CD4-positive, alpha-beta T cell treated with Interleukin-12 subunit alpha and Interleukin-12 subunit beta, for 1 hour (primary cell): ENCODE measurements at places on chromosomes 16 and 17.

DNA sequence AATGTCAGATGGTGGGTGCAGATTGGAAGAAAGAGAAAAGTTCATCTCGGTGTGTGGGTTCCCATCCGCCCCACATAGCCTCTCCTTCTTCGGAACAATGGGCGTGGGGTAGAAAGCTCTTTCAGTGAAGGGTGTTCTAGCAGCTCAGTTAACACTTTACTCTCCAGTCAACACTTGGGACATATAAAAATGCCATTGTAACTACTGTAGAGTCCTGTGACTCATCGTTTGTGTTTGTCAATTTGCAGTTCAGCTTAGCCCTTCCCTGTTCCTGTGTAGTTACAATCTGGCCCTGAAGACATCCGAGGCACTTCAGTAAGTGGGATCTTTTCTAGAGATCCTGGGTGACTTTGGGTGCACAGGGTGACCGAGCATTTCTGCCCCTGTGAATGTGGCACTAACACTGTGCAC lies 11.5 kb upstream of the CLEC18C start:
- DNase-seq: no peak

- no peak for DNase-seq
Measured at GRCh38 chr17:58318627-58319172, 9.9 kb downstream of the TSPOAP1 start.

GRCh38 chr17:42182927-42183734 lies 2.1 kb downstream of the HCRT start:
- DNase-seq: no peak

DNA sequence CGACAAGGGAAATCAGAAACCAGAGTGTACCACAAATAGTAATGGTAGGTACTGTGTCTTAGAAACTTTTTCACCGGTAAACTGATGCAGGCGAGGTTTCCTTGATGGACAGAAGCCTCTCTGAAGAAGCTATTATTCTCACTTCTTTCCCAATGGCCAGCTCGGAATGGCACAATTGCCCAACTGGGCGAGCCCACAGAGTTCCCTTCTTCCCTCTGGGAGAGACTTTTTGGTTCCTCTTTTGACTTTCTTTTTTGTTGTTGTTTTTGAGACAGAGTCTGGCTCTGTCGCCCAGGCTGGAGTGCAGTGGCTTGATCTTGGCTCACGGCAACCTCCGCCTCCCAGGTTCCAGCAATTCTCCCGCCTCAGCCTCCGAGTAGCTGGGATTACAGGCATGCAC lies 16.9 kb downstream of the SLC43A2 start:
- no peak for DNase-seq

- no peak for DNase-seq
Measured at GRCh38 chr16:10760858-10761257, 17.2 kb downstream of the NUBP1 start.

DNA sequence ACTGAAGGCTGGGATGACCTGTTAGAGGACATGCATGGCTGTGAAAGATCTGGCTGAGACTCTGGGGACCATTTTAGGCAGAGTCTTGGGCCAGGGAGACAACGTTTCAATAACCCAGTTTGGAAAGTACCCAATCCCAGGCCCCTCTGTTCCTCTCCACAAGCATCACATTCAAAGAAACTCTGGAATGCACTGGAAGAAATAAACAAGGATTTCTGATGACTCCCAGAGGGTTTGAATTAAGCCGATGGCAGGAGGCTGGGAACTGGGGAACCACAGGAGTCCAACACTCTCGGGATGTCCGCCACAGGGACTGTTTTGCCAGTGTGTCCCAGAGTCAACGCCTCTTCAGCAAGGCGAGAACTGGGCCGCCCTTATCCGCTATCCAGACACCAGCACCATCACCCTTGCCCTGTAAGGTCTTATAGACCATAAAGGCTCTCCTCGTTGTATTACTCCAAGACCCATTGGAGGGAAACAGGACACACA lies 3.3 kb downstream of the PMP22 start:
- no peak for DNase-seq

DNA sequence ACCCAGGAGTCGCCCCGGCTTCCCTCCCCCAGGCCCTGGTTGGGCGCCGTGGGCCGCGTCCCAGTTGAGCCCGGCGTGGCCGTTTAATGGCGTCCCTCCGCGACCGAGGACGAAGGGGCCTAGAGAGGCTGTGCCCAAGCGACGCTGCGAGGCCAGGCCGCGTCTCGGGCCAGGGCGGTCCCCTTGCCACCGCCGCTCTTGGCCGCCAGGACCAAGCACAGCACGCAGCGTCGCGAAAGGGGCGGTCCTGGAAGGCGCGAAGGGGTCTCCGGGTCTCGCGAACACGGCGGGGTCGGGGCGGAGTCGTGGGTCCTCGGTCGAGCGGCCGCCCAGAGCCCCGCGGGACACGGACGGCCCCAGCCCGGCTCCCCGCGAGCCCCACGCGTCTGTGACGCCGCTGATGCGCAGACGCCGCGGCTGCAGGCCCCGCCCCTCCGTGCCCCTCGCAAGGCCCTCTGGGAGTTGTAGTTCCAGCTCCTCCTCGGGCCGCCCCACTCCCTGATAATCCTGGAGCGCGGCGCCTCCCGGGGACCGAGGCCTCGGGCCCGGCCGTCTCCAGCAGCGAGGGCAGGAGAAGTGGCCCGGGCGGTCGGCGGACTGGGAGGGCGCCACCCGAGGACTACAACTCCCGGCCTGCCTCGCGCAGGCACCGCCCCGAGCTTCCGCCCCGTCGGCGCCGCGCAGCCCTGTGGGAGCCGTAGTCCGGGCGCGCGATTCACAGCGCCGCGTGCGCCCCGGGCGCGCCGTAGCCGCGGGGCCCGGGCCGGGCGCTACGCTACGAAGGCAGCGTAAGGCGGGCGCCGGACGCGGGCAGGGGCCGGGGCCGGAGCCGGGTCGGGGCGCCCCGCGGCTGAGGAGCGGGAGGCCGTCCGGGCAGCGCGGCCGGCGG lies at the start of gene CAPN15:
TSS of gene CAPN15 (plus strand) at position 698 of the 889 bp plus-strand sequence. CDS start 19,127 bp downstream, outside the sequence.
- DNase-seq: peak; percentile 88

- no peak for DNase-seq
Measured at GRCh38 chr17:2158396-2158780, 103.5 kb downstream of the HIC1 start.

DNA sequence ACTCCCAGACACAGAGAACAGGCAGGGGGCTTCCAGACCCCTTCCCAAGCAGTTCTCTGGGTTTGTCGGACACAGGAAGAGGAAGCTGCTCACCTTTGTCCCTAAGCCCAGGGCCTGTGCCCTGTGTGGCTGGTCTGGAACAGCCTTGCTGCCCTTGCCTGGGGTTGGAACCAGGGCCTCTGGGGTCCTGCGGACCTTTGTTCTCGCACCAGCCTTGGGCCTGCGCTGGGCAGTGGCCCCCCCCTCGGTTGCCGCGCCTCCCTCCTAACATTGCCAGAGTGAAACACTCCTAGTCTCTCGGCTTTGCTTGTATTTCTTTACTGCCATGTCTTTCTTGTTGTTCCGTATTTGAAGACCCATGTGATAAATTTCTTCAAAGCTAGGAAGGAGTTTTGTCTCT lies 8.5 kb upstream of the IL17C start:
- no peak for DNase-seq

DNA sequence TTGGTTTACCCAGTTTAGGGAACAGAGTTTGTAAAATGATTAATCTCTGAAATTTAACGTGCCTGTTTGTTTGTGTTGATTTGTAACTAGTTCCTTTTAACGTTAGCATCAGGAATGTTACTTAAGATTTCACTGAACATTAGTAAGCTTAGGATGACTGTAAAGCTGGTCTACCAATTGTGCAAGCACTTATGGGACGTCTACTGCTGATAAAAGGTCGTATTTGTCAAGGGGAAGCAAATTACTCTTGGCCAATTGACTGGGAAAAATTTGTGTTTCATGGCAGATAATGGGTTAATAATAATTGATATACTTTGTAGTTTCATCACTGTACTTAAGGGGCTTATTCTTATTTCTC lies 11.8 kb downstream of the METTL9 start:
- DNase-seq: no peak

DNA sequence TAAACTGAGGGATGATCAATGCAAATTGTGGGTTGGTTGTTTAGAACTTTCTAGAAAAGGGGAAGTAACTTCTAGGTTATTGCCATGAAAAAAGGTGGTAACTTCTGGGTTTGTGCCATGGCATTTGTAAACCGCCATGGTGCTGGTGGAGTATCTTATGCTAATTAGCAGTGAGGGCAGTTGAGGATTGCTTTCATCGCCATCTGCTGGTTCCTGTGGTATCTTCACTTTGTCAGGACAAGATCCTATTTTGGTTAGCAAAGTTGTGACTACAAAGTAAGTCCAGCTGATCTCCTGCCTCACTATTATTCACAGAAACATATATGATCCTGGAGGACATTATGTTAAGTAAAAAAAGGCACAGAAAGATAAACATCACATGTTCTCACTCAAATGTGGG lies 1332.3 kb downstream of the CDH11 start:
- DNase-seq: no peak

GRCh38 chr17:30232824-30233427 lies 2.6 kb downstream of the SLC6A4 start:
- no peak for DNase-seq

DNA sequence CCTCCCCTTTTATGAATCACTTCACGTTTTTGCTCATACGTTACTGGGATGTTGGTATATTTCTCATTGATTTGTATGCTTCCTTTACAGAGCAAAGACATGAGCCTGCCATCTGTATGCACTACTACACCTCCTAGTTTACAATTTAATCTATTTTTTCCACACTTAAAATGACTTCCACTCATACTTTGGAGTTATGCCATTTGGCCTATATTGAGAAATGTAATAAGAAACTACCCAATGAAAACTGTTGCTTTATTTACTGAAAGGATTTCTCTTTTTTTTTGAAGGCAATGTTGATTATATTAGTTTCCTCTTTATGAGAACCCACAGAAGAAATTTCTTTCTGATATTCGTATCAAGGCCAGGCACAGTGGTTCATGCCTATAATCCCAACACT lies 43.1 kb downstream of the DUSP14 start:
- no peak for DNase-seq

- DNase-seq: no peak
Measured at GRCh38 chr16:78655331-78656113, 556.1 kb downstream of the WWOX start.

DNA sequence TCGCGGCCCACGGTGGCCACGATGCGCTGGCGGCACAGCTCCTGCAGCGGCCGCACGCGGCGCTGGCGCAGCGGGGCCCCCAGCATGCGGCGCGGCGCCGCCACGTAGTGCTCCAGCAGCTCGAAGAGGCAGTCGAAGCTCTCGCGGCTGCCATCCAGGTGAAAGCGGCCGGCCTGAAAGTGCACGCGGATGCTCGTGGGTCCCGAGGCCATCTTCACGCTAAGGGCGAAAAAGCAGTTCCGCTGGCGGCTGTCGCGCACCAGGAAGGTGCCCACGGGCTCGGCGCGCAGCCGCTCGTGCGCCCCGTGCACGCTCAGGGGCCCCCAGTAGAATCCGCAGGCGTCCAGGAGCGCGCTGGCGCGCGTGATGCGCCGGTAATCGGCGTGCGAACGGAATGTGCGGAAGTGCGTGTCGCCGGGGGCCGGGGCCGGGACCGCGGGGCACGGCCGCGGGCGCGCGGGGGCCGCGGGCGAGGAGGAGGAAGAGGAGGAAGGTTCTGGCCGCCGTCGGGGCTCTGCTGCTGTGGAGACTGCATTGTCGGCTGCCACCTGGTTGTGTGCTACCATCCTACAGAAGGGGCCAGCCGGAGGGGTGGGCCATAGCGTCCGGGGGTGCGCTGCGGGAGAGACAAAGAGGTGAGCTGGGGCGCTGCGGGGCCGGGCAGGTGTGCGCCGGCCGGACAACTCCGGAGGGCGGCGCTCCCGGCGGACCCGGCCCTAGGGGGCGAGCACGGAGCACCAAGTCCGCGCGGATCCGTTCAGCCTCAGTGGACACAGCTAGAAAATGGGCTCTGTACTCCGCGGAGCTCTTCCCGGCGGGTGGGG lies 879 bp downstream of the SOCS1 start:
- peak; percentile 65 for DNase-seq

- DNase-seq: no peak
Measured at GRCh38 chr17:71937914-71938313, 182.9 kb upstream of the SOX9 start.

GRCh38 chr17:44828919-44829522 lies 1.1 kb downstream of the GJC1 start:
- DNase-seq: peak; percentile 9

- DNase-seq: no peak
Measured at GRCh38 chr16:74296104-74296431, 546 bp upstream of the PSMD7 start.

DNA sequence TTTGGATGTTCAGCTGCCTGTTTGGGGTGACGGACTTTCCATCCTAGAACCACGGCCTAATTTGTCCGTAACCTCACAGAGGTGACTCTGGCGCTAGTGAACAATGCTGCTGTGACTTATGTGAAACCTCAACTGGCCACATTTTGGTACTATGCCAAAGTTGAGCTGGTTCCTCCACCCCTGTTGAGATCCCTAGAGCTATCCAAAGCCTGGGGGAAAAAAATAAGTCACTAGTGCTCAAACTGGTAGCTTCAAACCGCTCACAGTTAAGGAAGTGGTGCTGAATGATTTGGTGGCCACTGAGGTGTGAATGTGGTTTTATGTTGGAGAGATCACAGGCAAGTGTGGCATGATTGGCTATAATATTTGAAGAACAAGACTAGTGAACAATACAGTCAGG lies 11.3 kb upstream of the TUBG2 start:
- DNase-seq: no peak

DNA sequence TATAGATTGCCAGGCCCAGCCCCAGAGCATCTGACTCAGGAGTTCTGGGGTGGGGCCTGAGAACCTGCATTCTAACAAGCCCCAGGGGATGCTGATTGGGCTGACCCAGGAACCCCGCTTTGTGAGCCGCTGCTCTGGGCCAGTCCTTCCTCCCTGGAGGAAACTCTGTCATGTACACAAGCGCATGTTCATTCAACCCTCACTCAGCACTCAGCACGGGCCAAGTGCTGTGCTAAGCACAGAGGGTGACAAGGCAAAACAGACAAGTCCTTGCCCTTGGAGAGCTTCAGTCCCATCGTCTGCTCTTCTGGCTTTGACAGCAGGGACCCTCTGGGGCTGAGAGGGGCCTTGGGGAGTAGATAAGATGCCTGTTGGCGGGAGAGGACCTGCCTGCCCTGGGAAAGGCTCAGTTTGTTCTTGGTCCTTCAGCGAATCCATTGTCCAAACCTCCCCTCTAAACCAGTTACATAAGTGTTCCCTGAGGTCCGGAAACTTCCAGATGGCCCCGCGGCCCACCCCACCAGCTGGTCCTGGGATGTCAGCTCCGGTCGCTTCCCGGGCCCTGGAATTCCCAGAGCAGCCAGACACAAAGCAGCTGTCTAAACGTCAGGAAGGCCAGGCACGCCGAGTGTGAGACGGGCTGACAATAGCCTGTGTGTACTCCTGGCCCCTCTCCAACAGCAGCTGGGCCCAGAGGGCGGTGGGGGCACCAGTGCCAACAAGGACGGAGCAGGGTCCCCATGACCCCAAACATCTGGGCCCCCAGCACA lies 88.8 kb downstream of the ZDHHC7 start:
- DNase-seq: no peak

- DNase-seq: no peak
Measured at GRCh38 chr17:38893113-38893512, 23.3 kb downstream of the LASP1 start.

DNA sequence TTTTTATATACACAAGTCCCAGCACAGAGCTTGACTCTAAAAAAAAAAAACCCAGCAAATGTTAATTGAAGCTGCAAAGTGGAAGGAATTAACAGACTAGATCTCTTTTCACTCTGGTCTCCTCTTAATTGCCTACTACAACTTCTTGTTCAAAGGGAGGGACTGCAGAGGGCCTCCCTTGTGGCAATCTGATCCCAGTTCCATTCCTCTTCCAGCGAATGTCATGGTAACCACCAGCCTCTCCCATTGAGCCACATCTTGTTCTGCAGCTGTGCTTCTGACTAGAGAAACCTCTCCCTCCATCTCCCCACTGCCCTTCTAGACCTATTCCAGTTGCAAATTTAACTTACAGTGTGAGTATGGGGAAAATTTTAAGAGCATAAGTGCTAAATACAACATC lies 5.9 kb downstream of the SUPT6H start:
- no peak for DNase-seq
